ENCODE measurements at places on chromosomes 16 and 17.

GRCh38 chr17:43784068-43784467 lies 3.8 kb downstream of the CFAP97D1 start:
- peak; percentile 58 for DNase-seq

DNA sequence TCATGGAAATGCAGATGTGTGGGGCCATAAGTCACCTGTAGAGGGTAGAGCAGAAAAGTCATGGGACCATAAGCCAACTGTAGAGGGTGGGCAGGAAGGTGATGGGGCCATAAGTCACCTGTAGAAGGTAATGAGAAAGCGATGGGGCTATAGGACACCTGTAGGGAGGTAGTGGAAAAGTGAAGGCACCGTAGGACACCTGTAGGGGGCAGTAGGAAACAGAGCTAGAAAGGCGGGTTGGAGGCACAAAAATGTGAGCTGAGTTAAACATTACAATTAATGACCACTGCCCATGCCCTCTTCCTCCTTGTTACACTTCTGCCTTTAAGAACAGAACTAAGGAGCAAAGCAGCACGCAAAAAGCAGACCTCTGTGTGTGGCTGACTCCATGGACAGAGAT lies 150.1 kb downstream of the SHISA6 start:
- DNase-seq: no peak

DNA sequence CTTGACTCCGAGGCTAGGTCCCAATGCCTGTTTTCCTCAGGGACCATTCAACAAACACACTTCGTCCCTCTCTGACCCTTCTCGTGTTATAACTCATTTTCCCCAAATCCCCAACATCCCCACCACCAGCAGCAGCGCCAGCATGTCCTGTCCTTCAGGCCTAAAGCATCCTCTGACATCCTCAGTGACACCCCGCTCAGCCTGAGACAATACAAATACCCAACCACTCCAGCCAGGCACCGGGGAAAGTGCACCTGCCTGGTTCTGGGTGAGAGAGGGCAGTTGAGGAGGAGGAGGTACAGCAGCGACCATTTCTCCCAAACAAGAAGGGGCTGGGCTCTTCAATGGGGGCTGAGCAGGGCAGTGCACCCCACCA lies 4.7 kb downstream of the MNT start:
- no peak for DNase-seq

- DNase-seq: peak; percentile 93
Observed at GRCh38 chr16:30956601-30957455, 726 bp upstream of the SETD1A start.

- peak; percentile 61 for DNase-seq
Observed at GRCh38 chr16:81493755-81494433, 49.3 kb downstream of the CMIP start.

GRCh38 chr16:87190288-87191230 lies 126.6 kb downstream of the C16orf95 start:
- DNase-seq: no peak

- no peak for DNase-seq
Observed at GRCh38 chr17:10837921-10838320, at the start of gene PIRT. PIRT (minus strand) TSS chr17:10838087; CDS start chr17:10825645, 12,442 bp downstream.

DNA sequence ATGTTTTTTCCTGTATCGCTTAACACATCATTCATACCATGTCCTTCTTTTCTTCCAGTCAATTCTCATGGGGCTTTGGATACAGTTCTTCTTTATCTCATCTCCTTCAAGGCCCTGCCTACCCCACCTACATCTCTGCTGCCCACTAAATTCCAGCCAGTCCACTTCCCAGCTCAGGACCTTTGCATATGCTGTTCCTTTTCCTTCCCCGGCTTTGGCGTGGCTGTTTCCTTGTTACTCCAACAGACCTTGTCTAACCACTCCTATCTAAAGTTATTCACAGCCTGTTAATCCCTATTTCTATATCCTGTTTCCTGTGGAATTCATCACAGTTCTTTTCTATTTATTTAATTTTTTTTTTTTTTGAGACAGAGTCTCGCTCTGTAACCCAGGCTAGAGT lies 6.6 kb upstream of the STAT3 start:
- no peak for DNase-seq

GRCh38 chr16:23889189-23889588 lies 53.4 kb downstream of the PRKCB start:
- DNase-seq: no peak

Measured in GM03348 (cell line).